ENCODE measurements at places on chromosomes 16 and 17.

- DNase-seq: no peak
Measured at GRCh38 chr16:77117707-77118106, 73.3 kb upstream of the MON1B start.

DNA sequence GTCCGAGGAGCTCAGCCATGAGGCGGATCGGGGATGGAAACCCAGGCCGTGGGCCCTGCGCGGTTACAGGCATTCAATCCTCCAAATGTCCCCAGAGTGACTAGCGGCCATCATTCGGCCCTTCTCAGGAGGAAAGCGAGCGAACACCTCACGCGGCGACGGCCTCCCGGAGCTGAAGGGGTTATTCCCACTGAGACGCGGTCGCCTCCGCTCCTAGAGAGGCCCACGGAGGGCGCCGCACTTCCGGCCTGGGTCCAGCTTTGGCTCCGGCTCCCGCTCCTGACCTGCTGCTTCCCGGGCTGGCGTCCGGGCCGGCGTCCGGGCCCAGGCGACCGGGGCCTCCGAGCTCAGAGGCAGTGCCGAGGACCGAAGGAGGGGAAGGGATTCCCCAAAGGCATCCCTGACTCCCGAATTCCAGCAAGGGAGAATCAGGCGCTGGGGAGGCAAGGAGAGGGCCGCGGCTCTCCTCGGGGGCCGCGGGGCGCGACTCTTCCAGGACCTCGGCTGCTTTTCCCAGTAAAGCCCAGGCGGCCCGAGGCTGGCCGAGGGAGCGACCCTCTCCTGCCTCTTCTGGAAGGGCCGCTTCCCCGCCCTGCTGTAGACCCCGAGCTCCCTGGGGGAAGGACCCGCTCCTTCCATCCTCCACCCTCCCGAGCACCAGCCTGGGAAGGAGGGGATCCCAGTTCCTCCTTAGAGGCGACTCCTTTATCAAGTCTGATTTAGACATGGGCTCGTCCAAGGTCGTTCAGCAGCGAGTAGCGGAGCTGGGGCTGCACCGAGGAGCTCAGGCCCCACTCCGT, 18.6 kb upstream of the ZNF629 start:
- peak; percentile 21 for DNase-seq

DNA sequence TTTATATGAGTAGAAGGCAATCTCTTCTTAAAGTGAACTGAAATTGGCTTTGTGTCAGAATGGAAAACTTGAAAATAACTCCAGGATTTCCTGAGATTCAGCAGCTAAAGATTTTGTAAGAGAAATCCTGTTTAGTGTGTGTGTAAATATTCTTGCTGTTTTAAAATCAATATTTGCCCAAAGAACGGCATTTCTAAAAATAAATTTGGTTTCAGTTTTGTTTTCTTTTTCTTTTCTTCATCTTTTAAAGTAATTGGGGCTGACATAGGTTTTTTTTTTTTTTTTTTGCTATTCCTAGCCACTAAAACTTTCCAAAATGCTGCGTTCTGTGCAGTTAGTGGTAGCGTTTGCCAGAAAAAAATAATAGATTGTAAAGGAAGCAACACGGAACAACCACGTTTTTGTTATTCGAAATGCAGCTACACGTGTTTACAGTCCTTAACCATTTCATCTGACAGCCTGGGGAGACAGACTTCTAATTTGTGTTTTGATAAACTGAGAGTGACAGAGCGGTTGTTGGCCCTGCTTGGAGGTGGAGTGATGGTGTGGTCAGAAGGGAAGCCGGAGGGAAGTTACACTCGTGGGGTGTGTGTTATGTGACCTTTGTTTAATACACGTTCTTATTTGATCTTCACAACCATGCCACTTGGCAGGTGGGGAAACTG, 21.6 kb upstream of the SMPD3 start:
- DNase-seq: no peak

DNA sequence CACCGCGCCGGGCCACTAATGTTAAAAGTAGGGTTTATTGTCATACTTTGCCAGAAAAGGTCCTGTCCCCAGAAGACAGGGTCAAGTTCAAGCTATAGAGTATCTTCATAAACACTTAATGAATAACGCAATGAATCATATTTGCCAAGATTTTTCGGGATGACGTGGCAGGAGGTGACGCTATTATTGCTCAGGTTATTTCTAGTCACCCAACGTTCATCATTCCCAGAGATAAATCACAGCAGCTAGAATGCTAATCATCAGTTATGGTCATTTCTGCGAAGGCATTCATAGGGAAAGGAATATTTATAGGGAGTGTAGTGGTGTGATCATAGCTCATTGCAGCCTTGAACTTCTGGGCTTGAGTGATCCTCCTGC, 2.0 kb downstream of the TMC5 start:
- DNase-seq: no peak

GRCh38 chr16:14496047-14496770, 133.9 kb downstream of the PARN start:
- no peak for DNase-seq

DNA sequence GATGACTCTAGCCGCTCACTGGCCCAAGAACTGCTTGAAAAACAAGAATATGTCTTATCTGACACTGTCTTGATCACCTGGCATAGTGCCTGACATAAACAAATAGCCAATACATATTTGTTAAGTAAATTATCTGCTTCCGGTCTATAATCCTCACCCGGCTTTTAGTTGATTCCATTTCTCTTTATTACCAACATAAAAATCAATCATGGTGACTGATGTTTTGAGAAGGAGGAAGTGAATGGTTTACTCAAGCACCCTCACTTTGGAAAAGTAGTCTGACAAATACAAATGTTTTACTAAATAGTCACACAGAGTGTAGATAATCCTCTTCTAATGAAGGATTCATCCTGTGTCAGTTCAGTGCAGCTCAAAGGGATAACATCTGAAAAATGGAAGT, 47.0 kb downstream of the SKAP1 start:
- DNase-seq: no peak

DNA sequence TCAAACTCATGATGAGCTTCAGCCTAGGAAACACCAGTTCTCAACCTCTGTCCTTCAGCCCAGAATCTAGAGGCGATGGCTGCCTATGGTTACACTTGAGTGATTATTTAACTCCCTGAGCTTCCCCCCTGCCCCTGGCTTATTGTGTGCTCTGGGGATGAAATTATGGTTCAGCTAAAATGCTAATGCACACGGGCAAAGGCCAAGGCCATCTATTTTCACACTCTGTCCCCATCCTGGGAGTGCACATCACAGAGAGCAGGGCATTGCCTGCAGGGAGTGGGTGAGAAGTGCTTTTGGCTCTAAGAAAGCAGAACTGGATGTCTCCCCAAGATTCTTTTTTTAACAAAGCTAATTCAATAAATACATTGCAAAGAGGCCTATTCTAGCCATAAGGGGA, 21.6 kb upstream of the CACNG5 start:
- DNase-seq: no peak

- DNase-seq: no peak
Measured at GRCh38 chr17:77566566-77567138, 391.9 kb upstream of the TNRC6C start.

DNA sequence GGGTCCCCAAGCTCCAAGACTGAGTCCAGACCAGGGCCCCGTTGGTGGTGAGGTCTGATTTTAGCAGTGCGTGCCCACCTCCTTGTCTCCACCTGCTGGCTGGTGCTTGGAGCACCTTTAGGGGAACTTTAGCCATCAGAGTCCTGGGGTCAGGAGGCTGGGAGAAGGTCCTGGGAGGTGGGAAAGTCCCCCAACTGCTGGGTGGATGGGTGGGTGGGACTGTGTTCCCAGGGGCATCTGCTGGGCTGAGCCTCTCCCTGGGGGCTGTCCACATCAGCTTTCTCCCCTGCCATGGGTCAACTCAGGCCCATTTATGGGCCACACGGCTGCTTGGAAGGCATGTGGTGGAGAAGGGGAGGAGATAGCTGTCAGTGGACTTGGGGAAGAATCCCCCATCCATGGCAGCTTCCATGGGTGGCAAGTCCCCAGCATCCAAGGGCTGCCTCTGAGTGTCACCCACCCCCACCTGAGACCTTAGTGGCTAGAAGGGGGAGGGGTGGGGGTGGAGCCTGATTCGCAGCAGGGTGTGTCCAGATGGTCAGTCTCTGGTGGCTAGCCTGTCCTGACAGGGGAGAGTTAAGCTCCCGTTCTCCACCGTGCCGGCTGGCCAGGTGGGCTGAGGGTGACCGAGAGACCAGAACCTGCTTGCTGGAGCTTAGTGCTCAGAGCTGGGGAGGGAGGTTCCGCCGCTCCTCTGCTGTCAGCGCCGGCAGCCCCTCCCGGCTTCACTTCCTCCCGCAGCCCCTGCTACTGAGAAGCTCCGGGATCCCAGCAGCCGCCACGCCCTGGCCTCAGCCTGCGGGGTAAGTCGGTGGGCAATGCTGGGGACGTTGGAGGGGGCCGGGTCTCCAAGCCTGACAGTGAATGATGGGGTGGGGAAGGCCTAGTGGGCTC, at the start of gene TRPV2:
Gene TRPV2 (plus strand): TSS at position 541 of the 894 bp plus-strand sequence. CDS start 2,098 bp downstream, outside the sequence.
- peak; percentile 37 for DNase-seq

GRCh38 chr17:7097940-7098339, 16.7 kb downstream of the ASGR2 start:
- no peak for DNase-seq

GRCh38 chr17:66612993-66613392, 221.9 kb upstream of the CACNG5 start:
- no peak for DNase-seq

GRCh38 chr17:66702106-66702936, 132.6 kb upstream of the CACNG5 start:
- no peak for DNase-seq
